ENCODE measurements at places on chromosomes 2 and 18. TPM values are rescaled to one million over a fixed set of nuclear protein-coding genes. Genes with fewer than 3 reads are reported as not detected.
A peak's percentile ranks its signal among the peaks of the same experiment; 100 is the strongest.

GRCh38 chr2:174617718-174618117, 20.1 kb upstream of the WIPF1 start:
- DNase-seq = no peak

DNA sequence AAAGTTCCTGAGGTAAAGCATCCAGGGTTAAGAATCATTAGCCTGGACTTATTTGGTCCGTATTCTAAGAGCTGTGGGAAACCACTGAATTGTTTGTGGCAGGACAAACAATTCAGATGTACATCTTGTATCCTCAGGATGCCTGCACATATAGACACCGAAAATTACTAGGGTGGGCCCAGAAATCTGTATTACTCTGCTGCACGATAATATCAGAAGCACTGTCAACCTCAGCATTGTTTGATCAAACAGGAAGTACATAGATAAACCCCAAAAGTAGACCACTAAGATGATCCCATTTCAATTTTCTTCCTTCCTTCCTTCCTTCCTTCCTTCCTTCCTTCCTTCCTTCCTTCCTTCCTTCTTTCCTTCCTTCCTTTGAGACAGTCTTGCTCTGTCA, 34.2 kb upstream of the SPRED2 start:
- DNase-seq = no peak

- DNase-seq = no peak
Measured at GRCh38 chr2:96342085-96342484, 6.5 kb downstream of the NCAPH start.

DNA sequence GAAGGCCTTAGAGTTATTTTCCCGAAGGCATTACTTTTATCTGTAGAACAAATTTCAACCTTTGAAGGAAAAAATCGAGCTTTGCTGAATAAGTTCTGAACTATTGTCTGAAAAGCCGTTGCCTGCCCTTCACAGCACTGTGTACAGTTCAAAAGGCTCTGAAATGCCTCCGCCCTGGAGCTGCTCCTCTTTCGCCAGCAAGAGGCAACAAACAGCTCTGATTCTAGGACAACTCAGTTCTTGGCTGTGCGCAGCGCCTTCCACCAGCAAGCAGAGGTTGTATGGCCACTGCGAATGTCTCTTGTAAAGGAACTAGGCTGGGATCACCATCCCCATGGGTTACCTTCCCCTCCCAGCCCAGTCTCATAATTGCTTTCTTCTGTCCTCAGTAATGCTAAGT, 308.5 kb downstream of the GBX2 start:
- no peak for DNase-seq

- DNase-seq = no peak
Measured at GRCh38 chr2:215374002-215374401, 61.9 kb downstream of the FN1 start.

DNA sequence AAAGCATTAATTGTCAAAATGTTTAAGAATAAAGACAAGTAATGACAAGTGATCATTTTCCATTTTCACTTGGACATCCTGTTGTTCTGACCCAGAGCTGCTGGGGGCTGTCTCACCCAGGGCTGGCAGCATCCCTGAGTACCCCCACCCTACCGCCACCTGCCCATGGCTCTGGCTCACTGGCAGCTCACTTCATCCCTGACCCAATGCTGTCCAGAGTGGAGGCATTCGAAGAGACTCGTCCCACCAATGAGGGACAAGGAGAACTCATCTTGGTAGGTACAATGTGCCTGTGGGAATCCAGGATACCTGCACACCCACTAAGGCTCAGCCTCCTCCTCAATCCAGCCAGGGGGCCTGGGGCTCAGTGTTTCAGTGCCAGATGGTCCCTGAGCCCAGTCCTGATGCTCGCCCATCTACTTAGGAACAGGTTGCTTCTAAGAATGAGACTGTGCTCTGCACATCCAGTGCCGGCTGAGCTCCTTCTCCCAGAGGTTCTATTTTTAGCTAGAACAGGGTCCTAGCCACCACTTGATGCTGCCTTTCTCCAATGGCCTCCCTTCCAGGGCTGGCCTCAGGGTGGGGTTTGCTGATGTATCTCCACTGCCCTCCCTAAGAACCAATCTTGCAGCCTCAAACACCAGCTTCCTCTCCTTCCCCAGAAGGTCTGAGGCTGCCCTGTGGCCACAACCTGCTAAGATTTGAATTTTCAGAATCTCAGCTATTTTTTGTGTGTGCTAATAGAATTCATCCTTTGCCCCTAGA, 53.7 kb downstream of the ADD2 start:
- DNase-seq = no peak

DNA sequence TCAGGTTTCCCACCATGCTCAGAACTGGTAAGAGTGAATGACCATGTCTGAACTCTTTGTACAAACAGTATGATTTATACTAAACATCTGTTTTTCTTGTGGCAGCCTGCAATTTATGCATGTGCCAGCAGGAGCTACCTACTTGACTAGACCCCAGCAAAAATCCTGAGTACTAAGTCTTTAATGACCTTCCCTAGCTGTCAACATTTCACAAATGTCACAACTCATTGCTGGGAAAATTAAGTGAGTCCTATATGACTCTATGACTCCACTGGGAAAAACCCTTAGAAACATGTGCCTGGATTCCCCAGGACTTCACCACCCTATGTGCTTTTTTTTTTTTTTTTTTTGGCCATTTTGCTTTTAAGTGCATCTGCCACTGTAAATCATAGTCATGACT, 1225.8 kb downstream of the SUCLG1 start:
- no peak for DNase-seq

DNA sequence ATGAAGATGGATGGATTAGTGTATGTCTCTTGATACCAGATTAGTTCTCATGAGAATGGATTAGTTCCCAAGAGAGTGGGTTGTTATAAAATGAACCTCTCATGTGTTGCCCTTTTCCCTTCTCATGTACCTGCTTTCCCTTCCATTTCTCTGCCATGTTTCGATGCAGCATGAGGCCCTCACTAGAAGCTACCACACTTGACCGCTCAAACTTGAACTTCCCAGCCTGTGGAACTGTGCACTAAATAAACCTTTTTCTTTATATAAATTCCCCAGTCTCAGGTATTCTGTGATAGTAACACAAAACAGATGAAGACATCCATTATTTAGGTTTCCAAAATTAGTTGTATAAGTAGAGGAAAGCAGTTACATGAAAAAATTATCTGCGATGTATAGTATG, 73.5 kb downstream of the BABAM2 start:
- DNase-seq = no peak

GRCh38 chr2:6828299-6828584, 37.5 kb downstream of the CMPK2 start:
- peak; percentile 90 for DNase-seq

GRCh38 chr18:30999186-30999585, 43.4 kb downstream of the DSC3 start:
- peak; percentile 83 for DNase-seq

DNA sequence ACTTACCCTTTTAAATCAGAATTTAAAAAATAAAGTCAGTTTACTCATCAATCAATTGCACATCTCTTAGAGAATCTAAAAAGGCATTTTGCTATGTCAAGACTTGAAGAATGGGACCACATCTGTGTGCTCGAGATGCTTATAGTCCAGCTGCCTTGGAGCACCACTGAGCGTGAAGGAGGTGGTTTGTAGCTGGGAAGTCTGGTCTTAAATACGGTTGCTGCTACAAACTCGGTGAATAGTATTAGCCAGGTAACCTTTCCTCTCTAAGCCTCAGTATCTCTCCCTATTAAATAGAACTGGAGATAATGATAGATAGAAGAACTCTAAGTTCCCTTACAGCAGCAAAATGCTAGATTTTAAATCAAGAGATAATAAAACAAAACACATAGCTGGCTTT, 289.7 kb downstream of the TRIB2 start:
- no peak for DNase-seq

DNA sequence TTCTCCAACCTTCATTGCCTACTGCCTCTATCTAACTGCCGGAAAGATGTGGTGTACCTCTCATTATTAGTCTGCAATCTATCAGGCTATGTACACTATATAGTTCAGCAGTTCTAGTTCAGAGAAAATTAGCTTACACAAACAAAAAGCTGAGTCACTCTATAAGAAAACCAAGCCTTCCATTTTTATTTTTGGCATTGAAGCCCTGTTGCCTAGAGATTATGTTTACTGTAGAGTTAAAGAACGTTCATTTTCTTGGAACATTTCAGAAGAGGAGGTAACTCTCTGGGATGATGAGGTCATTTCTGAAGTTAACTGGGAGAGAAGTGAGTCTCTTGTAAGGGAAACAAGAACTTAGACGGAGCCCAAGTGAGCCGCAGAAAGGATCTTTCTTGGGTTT, 133.5 kb downstream of the FAM124B start:
- DNase-seq = no peak

DNA sequence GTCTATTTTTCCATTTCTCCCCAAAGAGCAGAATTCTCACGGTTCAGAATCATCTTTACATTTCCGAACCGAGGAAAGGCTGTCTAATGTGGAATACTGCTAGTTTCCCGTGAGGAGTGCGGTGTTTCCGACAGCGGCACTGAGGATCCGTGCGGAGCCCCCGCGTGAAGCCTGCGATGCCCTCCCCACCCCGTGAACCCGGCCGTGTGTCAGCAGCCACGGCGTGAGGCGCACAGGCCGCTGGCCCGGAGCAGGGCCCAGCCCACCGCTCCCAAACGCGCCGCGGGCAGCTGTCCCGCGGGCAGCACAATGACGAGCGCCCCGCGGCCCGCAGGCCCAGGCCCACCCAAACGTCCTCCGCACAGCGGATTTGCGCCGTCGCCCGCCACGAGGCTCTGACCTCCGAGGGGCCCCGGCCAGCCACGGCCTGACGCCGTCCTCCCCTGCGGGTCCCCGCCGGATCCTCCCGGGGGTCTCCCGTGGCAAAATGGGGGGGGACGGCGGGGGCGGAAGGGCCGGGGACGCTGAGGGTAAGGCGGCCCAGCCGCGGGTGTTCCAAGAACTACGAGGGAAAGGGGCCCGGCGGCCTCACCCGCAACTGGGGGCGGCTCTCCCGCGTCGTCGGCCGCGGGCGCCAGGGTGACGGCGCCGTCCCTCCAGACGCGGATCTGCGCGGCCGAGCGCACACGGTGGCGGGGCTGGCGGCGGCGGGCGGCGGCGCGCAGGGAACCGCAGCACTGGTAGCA, 796 bp downstream of the SPIRE1 start:
- no peak for DNase-seq

DNA sequence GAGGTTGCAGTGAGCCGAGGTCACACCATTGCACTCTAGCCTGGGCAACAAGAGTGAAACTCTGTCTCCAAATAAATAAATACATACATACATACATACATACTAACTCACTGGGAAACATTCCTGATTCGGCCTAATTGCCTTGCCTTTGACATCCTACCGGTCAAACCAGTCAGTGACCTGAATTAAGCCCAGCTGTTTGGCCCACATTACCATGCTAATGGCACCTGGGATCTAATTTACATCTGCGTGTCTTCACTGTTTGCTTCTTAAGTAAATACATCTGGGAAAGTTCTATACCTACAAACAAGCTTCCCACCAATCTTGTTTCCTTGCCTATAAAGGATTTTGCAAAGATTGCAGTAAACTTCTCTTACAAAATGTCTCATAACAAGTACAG, 230.2 kb upstream of the ZC3H15 start:
- DNase-seq = no peak

DNA sequence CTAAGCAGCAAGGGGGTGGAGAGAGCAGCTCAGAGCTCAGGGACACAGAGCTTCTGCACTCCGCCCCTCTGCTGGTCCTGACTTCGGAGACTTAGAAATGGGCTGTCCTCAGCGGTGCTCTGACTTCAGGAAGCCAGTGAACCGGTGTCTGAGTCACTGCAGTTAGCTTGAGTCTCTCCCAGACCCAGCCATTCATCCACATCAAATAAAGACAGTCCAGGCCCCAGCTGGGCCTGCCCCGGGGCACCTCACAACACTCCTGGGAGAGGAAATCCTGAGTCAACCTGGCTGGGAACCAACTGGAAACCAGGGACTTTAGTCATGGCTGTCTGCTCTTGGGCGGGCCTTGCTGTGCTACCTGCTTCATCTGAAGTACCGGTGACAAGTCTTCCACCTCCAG, 5.4 kb upstream of the ITGB6 start:
- no peak for DNase-seq

- DNase-seq = peak; percentile 70
Measured at GRCh38 chr2:204260162-204260877, 285.0 kb upstream of the PARD3B start.

GRCh38 chr2:18118703-18119102, 240.2 kb downstream of the KCNS3 start:
- no peak for DNase-seq

- peak; percentile 58 for DNase-seq
Measured at GRCh38 chr2:10303181-10303693, 533 bp downstream of the HPCAL1 start.

GRCh38 chr2:167424221-167424620, 535.9 kb downstream of the XIRP2 start:
- DNase-seq = no peak

The MC4R gene
- total RNA-seq = not detected

The GPR35 gene
- 1.9 TPM for total RNA-seq

The GKN2 gene
- not detected for total RNA-seq

The OR6B2 gene
- total RNA-seq = not detected

The GNLY gene
- not detected for total RNA-seq

The NCKAP5 gene
- not detected for total RNA-seq

The TBC1D8 gene
- 2.3 TPM for total RNA-seq

The UGT1A4 gene
- not detected for total RNA-seq

The CYS1 gene
- 0.54 TPM for total RNA-seq

The AQP4 gene
- total RNA-seq = not detected

The GATA6 gene
- total RNA-seq = not detected

The CXCR1 gene
- total RNA-seq = not detected

The CYTIP gene
- total RNA-seq = 97.7 TPM

The ASB18 gene
- not detected for total RNA-seq

Data from Karpas-422 (cell line).